ENCODE measurements at places on chromosomes 2 and 18.

DNA sequence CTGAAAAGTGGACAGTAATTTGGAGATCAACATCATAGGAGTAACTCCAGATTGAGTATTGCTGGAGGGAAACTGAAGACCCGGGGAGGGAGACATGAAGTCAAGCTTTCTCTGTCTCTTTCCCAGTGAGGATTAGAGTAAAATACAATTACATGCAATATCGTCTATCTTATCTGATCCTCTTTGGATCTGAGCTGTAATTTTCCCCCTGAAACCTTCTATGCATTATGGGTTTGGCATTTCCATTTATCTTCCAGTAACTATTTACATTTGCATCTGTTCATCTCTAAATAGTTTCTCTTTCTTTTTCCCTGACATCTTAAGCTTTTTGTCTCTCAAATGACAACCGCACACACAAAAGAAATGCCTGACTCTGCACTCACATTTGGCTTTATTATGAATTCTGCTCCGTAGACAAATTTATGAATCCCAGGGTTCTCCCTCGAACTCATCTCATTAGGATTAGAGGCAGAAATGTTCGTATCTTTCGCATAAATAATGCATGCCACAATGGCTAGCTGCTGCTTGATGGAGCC is 113.1 kb downstream of the SPP2 start:
- no peak for DNase-seq

DNA sequence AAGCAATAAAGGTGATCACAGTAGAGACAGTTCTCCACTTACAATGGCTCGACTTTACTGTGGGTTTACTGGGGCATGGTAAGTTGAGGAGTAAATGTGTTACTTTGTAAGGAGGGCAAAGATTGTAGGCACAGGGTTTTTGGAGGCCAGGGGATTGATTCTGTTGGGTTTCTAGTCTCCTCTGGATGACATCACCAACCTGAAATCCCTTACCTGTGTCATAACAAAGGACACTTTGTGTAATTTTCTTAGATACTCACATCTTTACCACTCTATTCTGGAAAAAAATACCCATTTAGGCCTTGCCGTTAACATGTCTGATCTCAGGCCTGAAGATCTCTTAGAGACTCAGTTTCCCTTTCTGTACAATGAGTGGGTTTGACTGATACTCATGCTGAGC is 161.7 kb downstream of the GLI2 start:
- no peak for DNase-seq

- DNase-seq: no peak
Measured at GRCh38 chr2:84776011-84776410, 104.9 kb downstream of the TRABD2A start.

DNA sequence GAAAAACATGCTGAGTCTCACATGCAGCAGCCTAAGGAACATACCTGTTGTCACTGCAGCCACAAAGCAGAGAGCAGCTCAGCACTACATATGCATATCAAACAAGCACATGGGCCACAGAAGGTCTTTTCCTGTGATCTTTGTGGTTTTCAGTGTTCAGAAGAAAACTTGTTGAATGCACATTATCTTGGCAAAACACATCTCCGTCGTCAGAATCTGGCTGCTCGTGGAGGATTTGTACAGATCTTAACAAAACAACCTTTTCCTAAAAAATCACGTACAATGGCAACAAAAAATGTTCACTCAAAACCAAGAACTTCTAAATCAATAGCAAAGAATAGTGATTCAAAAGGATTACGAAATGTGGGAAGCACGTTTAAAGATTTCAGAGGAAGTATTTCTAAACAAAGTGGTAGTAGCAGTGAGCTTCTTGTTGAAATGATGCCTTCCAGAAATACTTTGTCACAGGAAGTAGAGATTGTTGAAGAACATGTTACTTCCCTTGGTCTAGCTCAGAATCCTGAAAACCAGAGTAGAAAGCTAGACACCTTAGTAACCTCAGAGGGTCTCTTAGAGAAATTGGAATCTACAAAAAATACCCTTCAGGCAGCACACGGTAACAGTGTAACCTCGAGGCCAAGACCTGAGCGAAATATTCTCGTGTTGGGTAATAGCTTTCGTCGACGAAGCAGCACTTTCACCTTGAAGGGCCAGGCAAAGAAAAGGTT is 34.1 kb downstream of the ZNF407 start:
- DNase-seq: no peak

DNA sequence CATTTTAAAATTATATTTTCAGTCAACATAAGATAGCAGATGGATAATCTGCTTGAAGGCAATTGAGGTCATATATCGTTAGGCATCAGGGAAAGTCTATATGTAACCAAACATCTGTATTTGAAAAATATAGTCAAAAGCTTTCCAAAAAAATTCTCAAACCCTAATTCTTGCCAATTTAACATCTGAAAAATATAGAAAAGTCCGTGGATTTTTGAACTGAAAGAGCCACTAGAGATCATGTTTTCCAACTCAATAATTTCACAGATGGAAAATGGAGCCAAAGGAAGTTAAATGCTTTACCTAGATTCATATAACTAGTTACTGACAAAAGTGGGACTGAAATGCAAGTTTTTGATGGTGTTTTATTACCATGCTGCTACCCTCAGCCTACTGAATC is 185.1 kb upstream of the ZNF804A start:
- DNase-seq: no peak

- DNase-seq: peak; percentile 2
Measured at GRCh38 chr2:219997341-219997851, 370.0 kb downstream of the SLC4A3 start.

- no peak for DNase-seq
Measured at GRCh38 chr18:47799376-47799775, 131.1 kb downstream of the SMAD2 start.

GRCh38 chr2:180474716-180475115 is 467.6 kb upstream of the CWC22 start:
- no peak for DNase-seq

GRCh38 chr2:228140934-228141528 is 40.5 kb downstream of the SPHKAP start:
- DNase-seq: no peak

- DNase-seq: no peak
Measured at GRCh38 chr2:104853534-104854497, at the start of gene POU3F3. Gene POU3F3, plus strand, starts transcription at chr2:104854115. Its CDS starts 1,396 bp downstream, at chr2:104855511.

- DNase-seq: no peak
Measured at GRCh38 chr18:31723990-31724711, 36.5 kb downstream of the SLC25A52 start.

- no peak for DNase-seq
Measured at GRCh38 chr2:223998948-223999347, 40.1 kb downstream of the SERPINE2 start.

GRCh38 chr2:12048550-12048949 is 302.1 kb downstream of the LPIN1 start:
- DNase-seq: no peak
